ENCODE measurements at places on chromosomes 2 and 18. TPM values are rescaled to one million over a fixed set of nuclear protein-coding genes. Genes with fewer than 3 reads are reported as not detected.

DNA sequence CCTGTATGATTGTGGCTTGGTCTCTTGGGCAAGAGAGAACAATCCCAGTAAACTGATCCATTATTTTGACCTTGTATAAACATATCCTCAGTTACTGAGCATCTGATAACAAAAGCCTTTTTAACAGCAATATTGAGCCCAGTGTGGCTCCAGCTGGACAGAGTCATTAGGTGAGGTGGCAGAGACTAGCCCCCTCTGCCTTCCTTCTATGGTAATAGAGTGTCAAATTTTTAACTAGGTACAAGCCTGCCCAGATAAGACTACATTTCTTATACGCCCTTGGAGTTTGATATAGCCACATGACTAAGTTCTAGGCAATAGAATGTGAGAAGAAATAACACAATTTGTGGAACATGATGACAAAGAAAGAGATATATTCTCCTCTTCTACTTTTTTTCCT is 56.2 kb downstream of the HNMT start:
- H3K36me3 ChIP-seq: no peaks in the 10 kb centered on the region
- no peak overlapping the region for H3K4me3 ChIP-seq
- no peaks in the 10 kb centered on the region for H3K27me3 ChIP-seq

DNA sequence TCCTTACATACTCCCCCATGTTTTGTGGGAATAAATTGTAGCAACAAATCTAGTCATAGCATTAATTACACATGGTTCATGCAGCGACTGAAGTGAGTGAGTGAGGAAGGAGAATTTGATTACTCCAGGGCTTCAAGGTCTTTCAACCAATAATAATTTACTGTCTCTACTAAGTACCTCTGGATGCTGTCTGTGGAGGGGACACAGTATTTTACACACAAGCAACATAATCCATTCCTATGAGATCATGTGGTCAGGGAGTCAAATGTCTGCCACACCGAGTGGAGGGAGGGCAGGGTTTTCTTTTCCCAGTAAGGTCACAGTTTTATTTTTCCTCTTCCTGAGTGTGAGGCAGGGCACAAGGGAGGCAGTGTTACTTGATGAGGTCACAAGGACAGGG is 334.7 kb upstream of the CELF4 start:
- no peak for DNase-seq
- no peak overlapping the region for H3K27ac ChIP-seq
- no peaks in the 10 kb centered on the region for H3K4me1 ChIP-seq
- no peaks in the 10 kb centered on the region for H3K27me3 ChIP-seq
- H3K36me3 ChIP-seq: no peaks in the 10 kb centered on the region

- H3K27me3 ChIP-seq: no peaks in the 10 kb centered on the region
- peaks cover 5% of the 10 kb centered on the region for H3K4me1 ChIP-seq
- H3K27ac ChIP-seq: no peak overlapping the region
- no peak overlapping the region for H3K4me3 ChIP-seq
- peaks cover 19% of the 10 kb centered on the region for H3K36me3 ChIP-seq
- DNase-seq: no peak
These were observed 133.6 kb downstream of the NFATC1 start for GRCh38 chr18:79529296-79529695.

- H3K36me3 ChIP-seq: no peaks in the 10 kb centered on the region
- DNase-seq: no peak
- peaks cover 2% of the 10 kb centered on the region for H3K4me1 ChIP-seq
- no peak overlapping the region for H3K4me3 ChIP-seq
These were observed 35.4 kb downstream of the TOGARAM2 start for GRCh38 chr2:29016504-29016903.

DNA sequence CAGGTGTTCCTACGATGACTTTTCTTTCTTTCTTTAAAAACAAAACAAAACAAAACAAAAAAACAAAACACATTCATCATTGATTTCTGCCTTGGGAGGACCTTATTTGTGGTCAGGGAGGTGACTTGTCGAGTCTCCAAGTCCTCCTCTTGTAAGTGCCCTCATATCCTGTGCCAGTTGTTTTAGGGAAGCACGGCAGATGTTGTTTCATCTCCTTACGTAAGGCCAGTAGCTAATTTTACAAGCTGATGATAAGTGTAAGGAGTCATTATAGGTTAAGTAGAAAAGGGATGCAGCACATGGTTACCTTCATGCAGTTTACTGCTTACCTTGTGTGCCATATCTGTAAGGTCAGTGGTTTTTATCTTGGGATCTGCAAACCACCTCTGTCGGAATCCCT is 52.2 kb downstream of the MRPS9 start:
- no peak for DNase-seq
- H3K27me3 ChIP-seq: no peaks in the 10 kb centered on the region
- H3K4me3 ChIP-seq: no peak overlapping the region
- peaks cover 4% of the 10 kb centered on the region for H3K36me3 ChIP-seq
- no peak overlapping the region for H3K27ac ChIP-seq
- no peaks in the 10 kb centered on the region for H3K4me1 ChIP-seq

DNA sequence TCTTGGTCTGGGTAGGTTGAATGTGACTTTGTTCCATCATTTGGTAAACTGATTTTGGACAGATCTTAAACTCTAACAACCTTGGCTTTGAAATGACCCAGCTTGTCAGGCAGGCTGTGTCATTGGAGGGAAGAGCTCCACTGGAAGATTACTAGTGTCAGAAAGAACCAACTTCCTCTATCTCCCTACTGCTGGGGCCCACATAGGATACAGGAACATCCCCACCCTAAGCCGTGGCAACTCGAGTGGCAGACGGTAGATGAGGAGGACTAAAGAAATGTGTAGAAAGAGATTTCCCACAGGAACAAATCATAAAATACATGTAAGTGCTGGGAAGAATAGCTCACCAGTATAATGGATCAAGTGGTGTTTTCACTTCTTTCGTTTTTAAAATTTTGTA is 4.3 kb upstream of the G6PC2 start:
- H3K27me3 ChIP-seq: no peaks in the 10 kb centered on the region
- no peak overlapping the region for H3K4me3 ChIP-seq
- H3K4me1 ChIP-seq: no peaks in the 10 kb centered on the region

- DNase-seq: no peak
- H3K4me3 ChIP-seq: no peak overlapping the region
- peaks cover 13% of the 10 kb centered on the region for H3K36me3 ChIP-seq
- no peaks in the 10 kb centered on the region for H3K4me1 ChIP-seq
- no peaks in the 10 kb centered on the region for H3K27me3 ChIP-seq
These were observed 190.4 kb downstream of the KIAA1328 start for GRCh38 chr18:37019157-37019827.

DNA sequence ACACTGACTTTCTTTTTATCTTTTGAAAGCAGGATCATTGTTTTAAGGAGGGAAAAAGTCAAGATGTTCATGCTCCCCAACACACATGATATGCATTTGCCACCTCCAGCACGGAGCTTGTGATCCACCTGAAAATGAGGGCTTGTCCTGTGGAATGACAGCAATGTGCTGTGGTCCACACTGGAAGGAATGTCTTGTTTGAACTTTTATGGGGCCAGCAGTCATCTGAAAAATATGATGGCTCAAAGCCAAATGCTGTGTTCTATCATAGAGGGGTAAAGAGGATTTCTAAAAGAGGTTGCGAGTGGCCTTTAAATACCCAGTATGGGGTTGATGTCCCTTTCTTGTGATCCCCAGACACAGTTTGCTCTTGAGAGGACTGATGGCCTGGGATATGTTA is 226.5 kb upstream of the SPRED2 start:
- H3K4me3 ChIP-seq: no peak overlapping the region
- H3K36me3 ChIP-seq: no peaks in the 10 kb centered on the region
- H3K27me3 ChIP-seq: no peaks in the 10 kb centered on the region
- H3K27ac ChIP-seq: no peak overlapping the region

- H3K36me3 ChIP-seq: peaks cover 10% of the 10 kb centered on the region
- H3K4me3 ChIP-seq: no peak overlapping the region
- no peaks in the 10 kb centered on the region for H3K27me3 ChIP-seq
- DNase-seq: no peak
These were observed 185.8 kb downstream of the ANKRD44 start for GRCh38 chr2:197124639-197125390.

Gene IL36B
- total RNA-seq: not detected

Gene TUBA4B
- total RNA-seq: not detected

Gene DLGAP1
- 2.0 TPM for total RNA-seq

Data from ascending aorta (tissue), 2 donors.